ENCODE measurements at places on chromosomes 7 and 10. TPM values are rescaled to one million over a fixed set of nuclear protein-coding genes. Genes with fewer than 3 reads are reported as not detected.

The PRPS1L1 gene
- total RNA-seq: not detected

The GALNT17 gene
- total RNA-seq: not detected

The MET gene
- 2.2 TPM for total RNA-seq

The GCK gene
- 1.7 TPM for total RNA-seq

The HTRA1 gene
- not detected for total RNA-seq

DNA sequence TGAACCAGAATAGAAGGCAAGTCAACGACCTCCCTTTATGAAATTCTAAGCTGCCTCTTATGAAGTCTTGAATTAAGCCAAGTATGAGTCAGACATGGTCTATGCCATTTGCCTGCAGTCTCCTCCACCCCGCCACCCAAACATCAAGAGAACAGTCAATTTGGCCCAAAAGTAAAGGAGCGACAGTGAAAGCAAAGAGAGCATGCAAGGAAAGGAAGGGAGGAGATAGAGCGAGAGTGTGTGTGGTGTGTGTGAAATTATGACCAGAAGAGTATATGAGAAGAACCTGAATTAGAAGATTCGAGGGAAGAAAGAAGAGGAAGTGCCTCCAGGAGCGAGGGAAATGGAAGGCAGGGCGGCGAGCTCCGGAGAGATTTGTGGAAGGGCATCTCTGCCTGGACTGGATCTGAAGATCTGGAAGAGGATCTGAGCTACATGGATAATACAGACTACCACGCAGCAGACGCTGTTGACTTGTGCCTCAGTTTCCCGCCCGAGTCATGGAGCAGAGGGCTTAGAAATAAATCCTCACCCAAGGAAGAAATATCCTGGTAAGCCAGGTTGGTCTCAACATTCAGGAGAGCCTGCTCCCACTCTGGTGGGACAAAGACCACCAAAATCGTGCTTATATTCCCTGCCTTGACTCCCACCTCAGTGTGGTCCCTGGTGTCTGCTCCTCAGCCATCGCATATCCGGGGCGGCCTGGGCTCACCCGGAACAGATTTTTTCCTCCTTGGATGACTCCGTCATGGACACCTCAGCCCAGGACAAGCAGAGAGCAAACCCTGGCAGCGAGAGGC is 459 bp downstream of the ZDHHC6 start:
- peak; percentile 69 for DNase-seq

DNA sequence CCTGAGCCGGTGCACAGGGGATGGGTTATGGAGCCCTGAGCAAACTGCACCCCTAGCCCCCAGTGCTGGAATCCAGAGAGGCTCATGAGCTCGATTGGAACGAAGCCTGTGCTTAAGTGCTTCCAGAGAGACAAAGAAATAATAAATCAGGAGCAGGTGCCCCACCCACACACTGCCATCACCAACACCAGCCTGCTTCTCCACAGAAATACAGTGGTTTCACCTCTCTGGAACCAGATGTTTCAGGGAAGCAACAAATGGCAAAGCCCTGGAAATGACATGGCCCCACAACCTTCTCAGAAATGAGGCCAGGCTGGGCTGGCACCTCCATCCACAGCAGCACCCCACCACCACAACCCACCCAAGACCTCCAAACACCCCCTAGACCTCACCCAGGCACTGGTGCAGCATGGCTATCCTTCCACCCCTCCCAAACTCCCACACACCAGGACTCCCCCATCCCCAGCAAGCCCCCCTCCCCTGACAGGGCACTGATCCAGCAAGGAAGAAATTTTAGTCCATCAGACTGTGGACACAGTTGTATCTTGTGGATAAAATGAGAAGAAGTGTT is 4.1 kb upstream of the SLC18A3 start:
- DNase-seq: no peak

DNA sequence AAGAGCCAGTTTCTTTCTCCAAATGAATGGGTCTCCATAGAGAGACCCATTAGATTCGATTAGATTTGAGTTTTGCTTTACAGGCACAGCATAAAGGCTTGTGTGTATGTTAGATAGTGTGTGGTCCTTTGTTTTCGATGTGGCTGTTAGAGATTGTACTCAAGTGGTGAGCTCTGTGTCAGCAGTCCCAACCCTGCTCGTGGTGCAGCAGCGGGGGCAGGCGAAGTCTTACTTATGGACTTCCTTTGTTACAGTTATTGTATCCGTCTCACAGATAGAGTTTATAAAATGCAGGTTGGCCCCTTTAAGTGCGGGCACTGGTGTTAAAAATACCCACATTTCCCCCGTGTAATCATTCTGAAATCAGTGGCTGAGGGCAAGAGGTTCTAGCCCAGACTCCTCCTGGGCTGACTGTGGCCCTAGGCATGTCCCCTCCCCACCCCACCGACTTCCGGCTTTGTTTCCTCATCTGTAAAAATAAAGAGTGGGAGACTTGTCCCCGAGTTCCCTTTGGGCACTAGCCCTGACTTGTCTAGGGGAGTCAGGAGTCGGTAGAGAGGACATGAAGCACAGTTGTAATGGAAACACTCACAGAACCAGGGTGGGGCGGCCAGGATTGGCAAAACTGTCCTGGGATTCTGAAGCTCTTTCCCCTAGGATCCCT is 28.6 kb downstream of the MTURN start:
- DNase-seq: peak; percentile 70

GRCh38 chr7:159019111-159019510 is 125.6 kb downstream of the VIPR2 start:
- DNase-seq: no peak

DNA sequence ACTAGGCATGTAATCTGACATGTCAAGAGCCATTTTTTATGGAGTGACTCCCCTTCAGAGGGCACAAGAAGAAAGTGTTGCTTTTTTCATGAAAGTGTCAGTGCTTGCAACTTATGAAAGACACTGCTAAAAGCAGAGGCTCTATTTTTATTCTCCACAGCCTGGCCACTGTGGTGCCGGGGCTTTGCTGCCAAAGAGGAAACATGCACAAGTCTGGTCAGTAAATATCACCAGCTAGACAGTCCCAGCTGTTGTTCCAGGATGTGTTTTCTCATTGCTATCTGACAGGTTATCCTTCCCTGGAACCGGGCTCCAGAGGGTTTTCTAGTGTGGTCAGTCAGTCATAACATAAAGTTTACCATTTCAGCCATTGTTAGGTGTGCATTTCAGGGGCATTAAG is 180.7 kb upstream of the PITRM1 start:
- no peak for DNase-seq

DNA sequence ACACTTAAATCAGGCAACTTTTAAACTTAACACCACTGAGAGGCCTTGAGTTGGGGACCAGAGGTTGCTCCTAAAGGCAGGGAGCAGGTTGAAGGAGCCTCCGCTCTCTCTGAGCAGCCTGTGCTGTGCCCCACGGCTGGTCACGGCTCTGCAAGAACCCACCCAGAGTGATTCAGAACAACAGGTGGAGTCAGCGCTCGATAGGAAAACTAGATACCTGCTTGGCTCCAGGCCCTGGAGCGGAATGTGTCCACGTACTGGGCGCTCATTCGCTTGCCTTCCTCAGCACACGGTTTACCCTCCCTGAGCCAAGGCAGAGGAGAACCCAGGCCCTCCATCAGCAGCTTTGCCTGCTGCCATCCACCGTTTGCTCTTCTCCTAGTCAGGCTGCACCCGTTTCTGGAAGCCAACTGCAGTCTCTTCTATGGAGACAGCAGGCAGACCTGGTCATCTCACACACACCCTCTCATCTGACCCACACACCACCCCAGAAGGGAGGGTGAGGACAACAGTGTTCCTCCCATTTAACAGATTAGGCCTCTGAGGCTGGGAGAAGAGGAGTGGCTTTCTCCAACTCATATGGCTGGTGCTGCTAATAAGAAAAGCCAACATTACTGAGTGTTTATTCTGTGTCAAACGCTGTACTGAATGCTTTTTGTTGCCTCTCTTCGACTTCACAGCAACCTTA is 37.6 kb upstream of the PDCD4 start:
- no peak for DNase-seq

DNA sequence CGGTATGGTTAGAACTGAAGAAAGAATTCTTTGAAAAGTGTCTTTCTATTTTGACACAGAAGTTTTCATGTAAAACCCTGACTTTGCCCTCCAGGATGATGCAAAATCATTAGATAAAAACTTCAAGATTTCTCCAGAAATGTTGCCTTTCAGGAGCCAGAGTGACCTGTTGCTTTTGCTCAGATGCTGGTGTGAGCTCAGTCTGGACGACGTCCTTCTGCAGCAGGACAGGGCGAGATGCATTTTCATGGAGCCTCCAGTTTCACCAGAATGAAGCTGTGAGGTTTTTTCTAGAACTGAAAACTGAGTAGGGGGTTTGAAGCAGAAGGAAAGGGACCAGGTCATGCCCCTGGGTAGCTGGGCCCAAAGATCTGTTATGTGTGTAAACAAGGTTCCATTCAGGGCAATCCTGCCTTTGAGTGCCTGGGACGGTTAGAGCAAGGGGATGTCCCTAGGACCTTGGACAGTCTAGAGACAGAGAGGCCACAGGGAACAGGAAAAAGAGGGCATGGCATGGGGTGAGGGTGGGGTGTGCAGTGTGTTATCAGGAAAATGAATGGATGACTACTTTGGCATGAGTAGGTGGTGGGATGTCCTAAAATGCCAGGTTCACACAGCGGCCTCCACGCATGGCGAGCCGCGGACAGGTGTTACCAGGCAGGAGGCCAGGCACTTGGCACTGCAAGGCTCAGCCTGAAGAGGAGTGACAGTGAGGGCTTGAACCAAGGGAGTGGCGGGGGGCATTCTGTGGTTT is 356.3 kb downstream of the CXCL12 start:
- DNase-seq: no peak

- no peak for DNase-seq
These were observed 133.0 kb downstream of the CYP26A1 start for GRCh38 chr10:93206652-93207051.

DNA sequence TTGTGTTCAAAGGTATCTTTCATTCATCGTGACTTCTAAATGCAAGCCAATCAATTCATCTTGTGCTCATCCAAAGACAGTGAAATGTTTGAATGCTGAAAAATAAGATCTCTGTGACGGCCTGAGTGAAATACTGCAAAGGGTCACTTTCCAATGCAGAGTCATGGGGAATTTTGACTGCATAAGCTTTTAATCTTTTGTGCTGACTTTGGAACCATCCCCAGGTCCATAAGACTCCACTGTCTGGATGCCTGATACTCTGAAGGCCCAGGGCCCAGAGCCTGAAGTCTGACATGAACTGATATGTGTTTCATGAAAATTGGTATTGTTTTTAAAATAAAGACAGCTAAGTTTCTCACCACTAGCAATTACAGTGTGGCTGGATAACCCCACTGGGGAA is 39.0 kb downstream of the PPP1R3C start:
- no peak for DNase-seq

DNA sequence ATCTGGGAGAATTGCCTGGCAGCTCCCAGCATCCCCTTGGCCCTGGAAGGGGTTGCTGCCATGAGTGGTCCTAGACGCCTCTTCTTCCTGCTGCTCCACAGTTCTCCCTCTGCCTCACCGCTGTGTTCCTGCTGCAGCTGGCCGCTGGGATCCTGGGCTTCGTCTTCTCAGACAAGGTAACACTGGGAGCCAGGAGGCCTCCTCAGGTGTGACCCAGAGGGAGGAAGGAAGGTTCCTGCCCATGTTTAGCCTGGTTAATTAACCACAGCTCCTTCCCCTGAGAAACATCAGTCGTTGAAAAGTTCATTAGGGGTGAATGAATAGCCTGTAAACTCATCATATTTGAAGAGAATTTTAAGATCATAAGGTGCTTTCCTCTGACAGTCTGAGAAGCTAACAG is 18.2 kb downstream of the TSPAN33 start:
- DNase-seq: no peak

GRCh38 chr10:79979310-79979975 is 30.5 kb upstream of the SFTPD start:
- DNase-seq: no peak

GRCh38 chr7:102258749-102259107 is 27.9 kb upstream of the SH2B2 start:
- DNase-seq: no peak

DNA sequence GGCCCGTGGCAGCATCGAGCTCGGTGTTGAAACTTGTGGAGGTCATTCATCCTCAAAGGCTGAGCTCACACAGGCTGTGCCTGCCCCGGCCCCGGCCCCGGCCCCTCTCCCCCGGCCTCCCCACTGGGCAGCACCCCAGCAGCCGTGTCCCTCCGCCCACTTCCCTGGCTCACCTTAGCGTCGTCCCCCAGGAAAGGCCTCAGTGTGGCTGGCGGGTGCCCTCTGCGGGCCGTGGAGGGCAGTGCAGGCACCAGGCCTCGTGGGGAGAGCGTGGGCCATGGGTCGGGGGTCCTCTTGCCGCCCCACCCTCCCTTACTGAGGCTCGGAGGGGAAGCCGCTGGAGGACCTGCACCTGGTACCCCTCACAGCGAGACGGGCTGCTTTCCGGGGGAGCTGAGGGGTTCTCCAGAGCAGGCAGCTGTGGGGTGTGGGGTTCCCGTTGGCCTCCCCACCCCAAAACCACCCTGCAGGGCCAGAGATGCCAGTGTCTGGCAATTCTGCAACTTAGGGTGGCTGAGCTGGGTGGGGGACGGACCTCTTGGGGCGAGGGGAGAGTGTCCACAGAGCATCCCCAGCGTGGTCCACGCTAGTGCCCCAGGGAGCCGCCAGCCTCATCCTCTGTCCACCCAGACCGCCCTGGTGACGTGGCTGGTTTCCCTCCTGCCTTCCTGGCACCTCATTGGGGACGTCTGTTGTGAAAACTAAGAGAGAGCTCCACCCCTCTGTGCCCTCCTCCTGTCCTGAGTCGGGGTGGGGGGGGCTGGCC is 44.2 kb upstream of the DPYSL4 start:
- peak; percentile 88 for DNase-seq

GRCh38 chr7:44097064-44097932 is 6.8 kb upstream of the AEBP1 start:
- peak; percentile 70 for DNase-seq

DNA sequence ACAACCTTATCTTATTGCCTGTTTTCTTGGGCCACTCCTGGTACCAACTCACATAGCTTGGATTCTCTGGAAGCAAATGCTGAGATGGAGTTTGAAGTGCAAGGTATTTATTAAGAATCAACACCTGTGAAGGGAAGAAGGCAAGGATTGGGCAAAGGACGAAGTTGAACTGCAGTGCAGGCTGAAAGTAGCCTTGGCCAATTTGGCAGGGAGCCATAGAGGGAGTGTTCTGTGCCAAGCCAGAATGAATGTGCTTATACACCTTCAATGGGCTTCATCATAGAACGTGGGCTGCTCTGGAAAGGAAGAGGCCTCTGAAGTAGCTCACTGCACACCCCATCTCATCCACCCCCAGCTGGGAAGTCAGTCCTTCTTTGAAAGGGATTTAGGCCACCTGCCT is 79.8 kb upstream of the IFRD1 start:
- DNase-seq: no peak

DNA sequence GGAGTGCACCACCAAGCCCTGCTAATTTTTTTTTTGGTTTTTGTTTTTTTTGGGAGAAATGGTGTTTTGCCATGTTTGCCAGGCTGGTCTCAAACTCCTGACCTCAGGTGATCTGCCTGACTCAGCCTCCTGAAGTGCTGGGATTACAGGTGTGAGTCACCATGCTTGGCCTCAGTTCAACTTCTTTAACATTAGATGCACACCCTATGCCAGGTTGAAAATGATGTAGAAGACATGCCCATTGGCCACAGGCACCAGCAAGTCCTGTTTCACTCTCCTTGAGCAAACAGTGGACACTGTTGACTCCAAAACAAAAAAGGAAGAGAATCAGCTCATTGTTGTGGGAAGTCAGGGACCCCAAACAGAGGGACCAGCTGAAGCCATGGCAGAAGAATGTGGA is 1205.3 kb downstream of the REEP3 start:
- no peak for DNase-seq

- no peak for DNase-seq
These were observed 87.7 kb downstream of the ST7 start for GRCh38 chr7:117041007-117041406.

Data from activated CD4-positive, alpha-beta T cell treated with anti-CD3 and anti-CD28 coated beads, Interleukin-2, amount 10 ng/mL, durations not matched to agents 24 days and 14 days (primary cell).